ENCODE measurements at places on chromosomes 5 and 9.

DNA sequence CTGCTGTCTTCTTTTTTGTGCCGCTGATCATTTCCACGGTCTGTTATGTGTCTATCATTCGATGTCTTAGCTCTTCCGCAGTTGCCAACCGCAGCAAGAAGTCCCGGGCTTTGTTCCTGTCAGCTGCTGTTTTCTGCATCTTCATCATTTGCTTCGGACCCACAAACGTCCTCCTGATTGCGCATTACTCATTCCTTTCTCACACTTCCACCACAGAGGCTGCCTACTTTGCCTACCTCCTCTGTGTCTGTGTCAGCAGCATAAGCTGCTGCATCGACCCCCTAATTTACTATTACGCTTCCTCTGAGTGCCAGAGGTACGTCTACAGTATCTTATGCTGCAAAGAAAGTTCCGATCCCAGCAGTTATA is 17.1 kb downstream of the F2R start:
- peak; percentile 55 for DNase-seq

DNA sequence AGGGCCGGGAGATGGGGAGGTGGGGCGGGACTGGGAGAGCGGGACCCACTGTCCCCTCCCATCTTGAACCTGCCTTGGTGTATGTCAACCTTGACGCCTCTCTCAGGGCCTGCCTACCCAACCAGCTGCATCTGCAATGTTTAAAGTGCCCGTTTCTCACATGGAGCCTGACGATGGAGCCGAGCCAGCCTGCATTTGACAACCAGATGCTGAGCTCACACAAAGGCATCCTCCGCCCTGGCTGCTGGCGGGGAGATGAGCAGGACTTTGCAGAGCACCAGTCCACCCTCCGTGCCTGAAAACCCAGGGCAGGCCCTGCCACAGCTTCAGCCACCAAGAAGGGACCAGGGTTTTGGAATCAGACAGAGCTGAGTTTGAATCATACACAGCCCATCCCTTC is 141.1 kb upstream of the SMIM23 start:
- DNase-seq, result no peak

DNA sequence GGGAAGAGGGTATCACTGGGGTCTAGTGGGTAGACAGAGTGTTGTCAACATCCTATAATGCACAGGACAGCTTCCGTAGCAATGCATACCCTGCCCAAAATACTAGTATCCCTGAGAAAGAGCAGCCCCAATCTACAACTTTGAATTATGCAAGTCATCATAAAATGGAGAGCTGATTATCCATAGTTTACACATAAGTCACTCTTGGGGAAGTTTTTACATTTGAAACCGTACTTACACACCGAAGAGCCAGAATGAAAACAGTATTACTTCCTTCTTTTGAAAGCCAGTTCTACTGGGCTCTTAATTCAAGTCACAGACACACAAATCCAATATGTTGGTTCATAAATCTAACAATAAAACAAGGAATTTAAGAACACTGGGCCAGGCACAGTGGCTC is 21.6 kb downstream of the RNF145 start:
- DNase-seq, result no peak

DNA sequence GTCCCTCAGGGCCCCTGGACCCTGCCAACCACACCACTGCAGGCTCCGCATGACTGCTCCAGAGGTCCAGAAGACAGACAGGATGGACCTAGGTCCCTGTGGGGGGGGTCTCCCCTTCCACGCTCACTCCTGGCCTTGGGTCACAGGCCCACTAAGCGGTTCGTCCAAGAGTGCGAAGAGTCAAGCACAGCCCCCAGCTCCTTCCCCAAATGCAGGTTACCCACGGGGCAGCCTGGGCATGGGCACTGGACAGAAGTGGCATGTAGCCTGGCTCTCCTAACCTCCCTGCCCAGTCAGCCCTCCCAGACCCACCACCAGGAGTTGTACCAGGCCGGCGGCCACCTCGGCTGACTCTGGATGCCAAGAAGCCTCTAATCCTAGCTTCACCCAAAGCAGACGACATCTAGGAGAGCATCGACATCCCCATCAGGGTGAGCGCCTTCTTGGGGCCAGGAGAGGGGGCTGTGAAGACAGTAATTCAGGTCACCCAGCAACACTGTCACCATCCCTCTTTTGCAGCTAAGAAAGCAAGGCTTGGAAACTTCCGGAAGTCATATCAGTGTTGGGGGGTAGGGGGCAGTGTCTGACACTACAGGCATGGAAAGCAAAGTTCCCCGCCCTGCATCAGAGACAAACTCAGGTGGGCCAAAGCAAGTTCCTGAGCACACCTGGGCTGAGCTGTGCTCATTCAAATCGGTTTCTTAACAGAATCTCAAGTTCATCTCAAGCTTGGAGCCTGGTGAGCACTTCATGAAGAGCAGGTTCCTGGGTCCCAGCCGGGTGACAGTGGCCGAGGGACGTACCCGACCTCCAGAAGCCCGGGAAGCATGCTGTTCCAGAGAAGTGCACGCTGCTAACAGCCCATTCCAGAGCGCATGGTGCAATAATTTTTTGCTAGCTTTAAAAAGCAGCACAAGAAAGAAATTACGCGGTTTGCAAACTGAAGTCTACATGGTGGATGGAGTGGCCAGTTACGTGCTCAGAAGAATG is 68.7 kb downstream of the SEMA4D start:
- DNase-seq, result peak; percentile 39

DNA sequence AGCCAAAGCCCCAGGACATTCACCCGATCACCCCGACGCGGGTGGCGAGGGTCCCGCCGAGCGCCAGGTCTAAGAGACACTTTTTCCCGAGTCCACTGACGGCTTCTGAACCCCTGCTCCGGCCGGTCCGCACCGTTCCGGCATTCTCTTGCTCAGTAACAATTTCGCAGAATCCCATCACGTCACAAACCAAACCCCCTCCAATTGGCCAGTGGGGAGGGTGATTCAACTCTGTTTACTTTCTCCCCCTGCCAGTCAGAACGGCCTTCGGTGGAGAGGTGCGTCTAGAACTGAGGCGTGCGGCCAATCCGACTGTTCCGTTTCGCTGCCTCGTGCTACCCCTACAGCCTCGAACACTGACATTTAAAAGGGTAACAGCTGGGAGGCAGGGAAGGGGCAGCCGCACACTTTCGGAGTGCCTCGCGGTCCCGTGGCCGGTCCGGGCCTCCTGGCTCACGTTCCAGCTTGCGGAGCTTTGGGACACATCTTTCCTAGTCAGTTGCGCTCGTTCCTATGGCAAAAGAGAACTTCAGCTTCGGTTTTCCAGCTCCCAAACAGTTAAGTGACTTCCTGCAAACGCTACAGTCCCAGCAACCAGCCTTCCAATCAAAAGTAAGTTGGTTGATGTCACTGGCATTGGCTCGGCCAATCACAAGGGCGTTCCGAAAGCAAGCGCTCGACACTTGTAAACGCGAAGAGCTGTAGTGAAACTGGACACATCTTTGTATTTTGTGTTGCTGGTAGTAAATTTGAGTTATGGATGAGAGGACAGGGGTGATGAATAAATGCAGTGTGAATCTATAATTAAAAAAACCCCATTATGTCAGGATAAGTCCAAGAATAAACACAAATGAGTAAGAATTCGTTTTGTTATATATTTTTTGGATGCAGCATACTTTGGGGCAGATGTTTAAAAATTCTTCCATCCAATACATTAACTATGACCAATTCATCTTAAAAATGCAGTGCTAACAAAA is at the start of gene KLF9:
TSS of gene KLF9 (minus strand) at position 859 of the 977 bp plus-strand sequence. CDS start 1,294 bp downstream, outside the sequence.
- DNase-seq, result peak; percentile 91

GRCh38 chr9:88221105-88221504 is 82.8 kb upstream of the SPATA31C2 start:
- DNase-seq, result no peak

- DNase-seq, result no peak
Observed at GRCh38 chr9:95213117-95213516, 104.4 kb downstream of the FANCC start.

- DNase-seq, result no peak
Observed at GRCh38 chr5:135204151-135204600, 170.1 kb upstream of the PITX1 start.

GRCh38 chr9:27614551-27614950 is 41.3 kb upstream of the C9orf72 start:
- DNase-seq, result no peak

DNA sequence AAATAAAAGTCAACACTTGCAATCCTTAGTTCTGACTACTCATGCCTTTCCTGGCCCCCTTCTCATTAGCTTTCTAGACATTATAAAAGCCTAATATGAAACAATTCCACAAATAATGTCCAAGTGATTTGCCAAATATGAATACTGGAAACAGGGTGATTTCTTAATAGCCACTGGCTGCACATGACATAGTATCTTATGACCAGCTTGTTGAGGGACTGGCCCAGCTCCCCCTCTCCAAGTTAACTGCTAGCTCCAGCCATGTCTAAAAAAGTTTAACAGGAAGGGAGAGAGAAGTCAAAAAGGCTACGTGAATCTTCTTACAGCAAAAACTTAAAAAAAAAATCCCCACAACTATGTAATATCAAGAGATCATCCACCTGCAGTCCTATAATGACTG is 1.5 kb downstream of the CERT1 start:
- no peak for DNase-seq

GRCh38 chr9:133587051-133587450 is 22.1 kb downstream of the FAM163B start:
- DNase-seq, result no peak

GRCh38 chr5:138330813-138331448 is 673 bp downstream of the CDC25C start:
- no peak for DNase-seq

GRCh38 chr9:80651044-80651443 is 1038.3 kb downstream of the TLE1 start:
- DNase-seq, result no peak

DNA sequence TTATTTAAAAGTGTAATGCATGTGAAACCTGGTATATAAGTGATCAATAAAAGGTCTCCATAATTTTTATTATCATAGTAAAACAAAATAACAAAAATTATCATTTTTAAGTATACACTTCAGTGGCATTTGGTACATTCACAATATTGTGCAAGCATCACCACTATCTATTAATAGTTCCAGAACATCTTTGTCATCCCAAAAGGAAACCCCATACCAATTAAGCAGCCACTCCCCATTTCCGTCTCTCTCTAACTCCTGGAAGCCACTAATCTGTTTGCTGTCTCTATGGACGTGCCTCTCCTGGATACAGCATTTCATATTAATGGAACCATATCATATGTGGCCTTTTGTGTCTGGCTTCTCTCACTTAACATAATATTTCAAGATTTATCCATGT is 7.6 kb downstream of the OLFML2A start:
- no peak for DNase-seq

DNA sequence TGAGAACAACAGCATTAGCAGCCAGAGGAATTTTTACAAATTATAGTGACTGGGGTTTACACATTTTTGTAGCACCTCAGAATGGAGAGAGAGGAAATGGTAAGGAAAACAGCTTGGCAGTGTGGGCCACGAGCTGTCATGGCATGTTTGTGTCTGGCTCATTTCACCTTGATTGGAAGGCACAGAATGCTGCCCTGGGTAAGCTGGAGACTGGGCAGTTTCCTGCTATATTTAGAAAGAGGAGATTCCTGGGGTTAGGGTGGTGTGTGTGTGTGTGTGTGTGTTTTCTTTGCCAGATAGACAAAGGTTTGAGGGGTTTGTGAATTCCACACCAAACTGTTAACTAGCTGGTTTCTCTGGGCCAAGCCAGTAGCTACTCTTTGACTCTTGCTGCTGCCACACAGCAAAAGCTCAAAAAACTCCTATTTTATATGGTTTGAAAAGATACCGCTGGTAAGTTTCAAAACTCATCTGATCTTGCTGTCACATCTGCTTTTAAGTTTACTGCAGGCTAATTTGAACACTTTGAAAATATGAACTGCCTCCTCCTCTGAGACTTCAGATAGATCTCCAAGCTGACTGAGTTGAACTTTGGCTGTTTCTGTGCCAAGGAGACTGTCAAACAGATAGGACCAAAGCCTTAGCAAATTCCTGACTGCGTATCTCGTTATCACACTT is 9.1 kb downstream of the ARHGAP26 start:
- DNase-seq, result no peak

DNA sequence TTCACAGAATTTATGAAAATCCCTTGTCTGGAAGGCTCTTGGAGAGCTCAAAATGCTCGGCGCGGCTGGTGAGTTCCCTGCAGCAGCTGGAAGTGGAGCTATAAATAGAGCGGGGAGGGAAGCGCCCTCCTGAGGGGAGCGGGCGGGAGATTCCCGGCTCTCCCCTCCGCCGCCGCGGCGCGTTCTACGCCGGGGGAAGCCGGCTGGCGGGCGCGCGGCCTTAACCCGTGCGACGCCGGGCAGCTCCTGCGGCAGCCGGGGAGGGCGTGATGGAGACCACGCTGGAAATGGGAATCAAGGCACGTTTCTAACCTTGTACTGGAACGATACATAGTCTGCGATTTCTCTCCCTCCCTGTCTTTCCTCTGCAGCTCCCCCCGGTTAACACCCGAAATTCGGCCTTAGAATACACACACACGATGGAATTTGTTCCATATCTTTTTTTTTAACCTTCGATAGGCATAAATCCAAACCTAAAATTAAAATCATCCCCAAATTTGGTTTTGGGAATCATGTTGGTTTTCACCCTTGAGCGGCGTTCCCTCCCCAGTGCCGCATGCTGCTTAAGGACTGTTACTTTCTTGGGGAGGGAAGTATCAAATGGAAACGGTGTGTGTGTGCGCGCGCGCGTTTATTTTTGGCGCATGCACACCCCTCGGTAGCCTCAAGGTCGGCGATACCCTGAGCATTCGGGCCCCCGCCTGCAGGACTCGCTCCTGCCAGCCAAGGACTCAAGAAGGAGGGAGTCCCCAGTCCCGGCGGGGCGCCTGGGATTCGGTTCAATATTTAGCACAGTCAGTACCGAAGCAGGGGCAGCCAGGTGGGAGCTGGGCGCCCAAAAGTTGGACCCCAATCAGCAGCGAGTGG is 306.3 kb upstream of the KCNN2 start:
- no peak for DNase-seq

GRCh38 chr5:89117124-89117644 is 234.2 kb upstream of the MEF2C start:
- DNase-seq, result no peak

- DNase-seq, result no peak
Observed at GRCh38 chr9:116074658-116075057, 78.9 kb upstream of the PAPPA start.

DNA sequence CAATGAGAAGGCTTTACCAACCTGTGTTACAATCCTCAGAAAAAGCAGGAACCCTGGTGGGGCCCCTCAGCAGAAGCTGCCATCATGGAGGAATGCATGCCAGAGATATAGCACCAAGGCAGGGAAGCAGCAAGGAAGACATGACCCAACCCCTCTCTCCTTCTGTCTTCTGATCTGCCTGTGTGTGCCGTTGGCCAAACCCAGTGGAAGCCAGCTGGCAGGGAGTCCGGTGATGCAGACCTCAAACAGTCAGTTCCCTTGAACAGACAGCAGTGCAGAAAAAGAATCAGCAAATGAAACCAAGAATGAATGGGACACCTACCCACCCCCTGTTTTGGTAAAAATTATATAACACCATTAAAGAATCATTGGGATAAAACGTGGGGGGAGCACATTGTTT is 234.2 kb downstream of the ZNF608 start:
- no peak for DNase-seq

- no peak for DNase-seq
Observed at GRCh38 chr5:140549237-140550144, 2.0 kb downstream of the EIF4EBP3 start.

DNA sequence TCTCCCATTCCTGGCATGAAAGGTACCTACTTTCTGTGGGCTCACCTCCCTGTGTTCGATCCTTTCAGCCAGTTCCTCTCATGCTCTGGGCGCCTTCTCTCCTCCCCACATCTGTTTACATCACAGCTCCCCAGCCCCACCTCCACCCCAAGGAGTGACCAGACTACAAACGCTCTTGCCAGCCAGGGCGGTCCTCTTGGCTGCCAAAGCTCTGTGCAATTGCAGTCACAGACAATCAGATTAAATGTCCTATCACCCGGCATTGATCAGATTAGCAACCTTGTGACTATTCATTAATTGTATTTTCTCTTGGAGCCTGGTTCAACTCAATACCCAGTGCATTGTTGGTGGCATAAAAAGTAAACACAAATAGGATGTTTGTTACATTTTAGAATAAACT is 211.2 kb upstream of the TBCA start:
- DNase-seq, result no peak
